ENCODE measurements at places on chromosomes 13 and 19.

DNA sequence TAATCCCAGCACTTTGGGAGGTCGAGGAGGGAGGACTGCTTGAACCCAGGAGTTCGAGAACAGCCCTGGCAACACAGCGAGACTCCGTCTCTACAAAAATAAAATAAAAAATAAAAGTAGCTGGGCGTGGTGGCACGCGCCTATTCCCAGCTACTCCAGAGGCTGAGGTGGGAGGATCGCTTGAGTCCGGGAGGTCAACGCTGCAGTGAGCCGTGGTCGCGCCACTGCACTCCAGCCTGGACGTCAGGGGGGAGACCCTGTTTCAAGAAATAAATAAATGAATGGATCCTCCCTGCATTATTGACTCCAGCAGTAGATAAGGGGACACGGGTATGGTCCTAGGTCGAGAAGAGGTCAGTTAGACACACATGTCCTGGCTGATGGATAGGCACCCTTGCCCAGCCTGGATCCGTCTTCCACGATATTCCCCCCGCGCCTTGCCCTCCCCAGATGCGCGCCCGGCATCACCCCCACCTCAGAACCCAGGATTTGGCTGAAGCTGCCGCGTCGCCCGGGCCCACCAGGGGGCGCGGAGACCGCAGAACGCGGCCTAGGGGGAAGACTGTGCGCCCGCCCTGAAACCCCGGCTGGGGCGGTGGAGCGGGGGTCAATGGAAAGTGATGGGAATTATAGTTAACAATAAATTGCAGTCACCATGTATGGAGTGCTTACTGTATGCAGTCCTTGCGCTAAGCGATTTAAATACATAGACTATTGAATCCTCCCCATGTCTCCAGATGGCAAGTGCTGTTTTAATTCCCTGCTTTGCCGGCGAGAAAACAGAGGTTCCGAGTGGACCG lies 2.1 kb upstream of the HOOK2 start:
- peak; percentile 63 for DNase-seq

DNA sequence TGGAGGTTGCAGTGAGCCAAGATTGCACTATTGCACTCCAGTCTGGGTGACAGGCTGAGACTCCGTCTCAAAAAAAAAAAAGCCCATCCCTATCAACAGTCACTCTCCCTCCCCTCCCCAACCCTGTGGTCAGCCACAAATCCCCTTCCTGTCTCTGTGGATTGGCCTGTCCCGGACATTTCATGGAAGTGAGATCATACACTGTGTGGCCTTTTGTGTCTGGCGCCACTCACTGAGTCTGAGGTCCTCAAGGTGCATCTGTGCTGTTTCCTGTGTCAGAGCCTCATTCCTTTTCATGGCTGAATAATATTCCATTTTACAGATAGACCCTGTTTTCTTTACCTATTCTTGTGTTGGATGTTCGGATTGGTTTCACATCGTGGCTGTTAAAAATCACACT lies 149.5 kb downstream of the PTPRS start:
- no peak for DNase-seq

DNA sequence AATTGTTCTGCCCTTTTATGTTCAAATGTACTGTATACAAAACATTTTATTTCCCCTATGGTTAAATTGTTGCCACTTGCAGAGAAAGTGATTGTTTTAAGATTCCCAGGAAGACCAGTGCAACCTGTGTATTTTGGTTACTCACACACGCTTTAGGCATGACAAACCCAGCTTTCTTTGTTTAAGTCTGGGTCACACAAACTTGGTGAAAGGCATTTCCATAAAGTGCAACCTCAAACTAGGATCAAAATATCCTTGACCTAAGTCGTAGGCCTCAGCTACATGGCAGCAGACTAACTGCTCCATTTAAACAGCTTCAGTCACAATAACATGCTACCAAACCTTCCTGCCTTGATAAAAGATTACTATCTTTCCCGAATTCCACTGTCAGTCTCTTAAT lies 639.0 kb upstream of the PRR20A start:
- no peak for DNase-seq

GRCh38 chr13:68982961-68983619 lies 1124.5 kb upstream of the ATXN8OS start:
- no peak for DNase-seq

- DNase-seq = no peak
Measured at GRCh38 chr13:23183292-23183691, 2.5 kb downstream of the SGCG start.

DNA sequence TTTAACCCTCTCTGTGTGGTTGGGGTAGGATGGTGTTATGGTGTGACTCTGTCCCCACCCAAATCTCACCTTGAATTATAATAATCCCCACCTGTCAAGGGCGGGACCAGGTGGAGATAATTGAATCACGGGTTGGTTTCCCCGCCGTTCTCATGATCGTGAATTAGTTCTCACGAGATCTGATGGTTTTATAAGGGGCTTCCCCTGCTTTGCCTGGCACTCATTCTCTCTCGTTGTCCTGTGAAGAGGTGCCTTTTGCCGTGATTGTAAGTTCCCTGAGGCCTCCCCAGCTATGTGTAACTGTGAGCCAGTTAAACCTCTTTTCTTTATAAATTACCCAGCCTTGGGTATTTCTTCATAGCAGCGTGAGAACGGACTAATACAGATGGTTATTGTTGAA lies 68.8 kb downstream of the ARHGEF7 start:
- no peak for DNase-seq

GRCh38 chr13:71290963-71291841 lies 575.8 kb downstream of the DACH1 start:
- DNase-seq = no peak

DNA sequence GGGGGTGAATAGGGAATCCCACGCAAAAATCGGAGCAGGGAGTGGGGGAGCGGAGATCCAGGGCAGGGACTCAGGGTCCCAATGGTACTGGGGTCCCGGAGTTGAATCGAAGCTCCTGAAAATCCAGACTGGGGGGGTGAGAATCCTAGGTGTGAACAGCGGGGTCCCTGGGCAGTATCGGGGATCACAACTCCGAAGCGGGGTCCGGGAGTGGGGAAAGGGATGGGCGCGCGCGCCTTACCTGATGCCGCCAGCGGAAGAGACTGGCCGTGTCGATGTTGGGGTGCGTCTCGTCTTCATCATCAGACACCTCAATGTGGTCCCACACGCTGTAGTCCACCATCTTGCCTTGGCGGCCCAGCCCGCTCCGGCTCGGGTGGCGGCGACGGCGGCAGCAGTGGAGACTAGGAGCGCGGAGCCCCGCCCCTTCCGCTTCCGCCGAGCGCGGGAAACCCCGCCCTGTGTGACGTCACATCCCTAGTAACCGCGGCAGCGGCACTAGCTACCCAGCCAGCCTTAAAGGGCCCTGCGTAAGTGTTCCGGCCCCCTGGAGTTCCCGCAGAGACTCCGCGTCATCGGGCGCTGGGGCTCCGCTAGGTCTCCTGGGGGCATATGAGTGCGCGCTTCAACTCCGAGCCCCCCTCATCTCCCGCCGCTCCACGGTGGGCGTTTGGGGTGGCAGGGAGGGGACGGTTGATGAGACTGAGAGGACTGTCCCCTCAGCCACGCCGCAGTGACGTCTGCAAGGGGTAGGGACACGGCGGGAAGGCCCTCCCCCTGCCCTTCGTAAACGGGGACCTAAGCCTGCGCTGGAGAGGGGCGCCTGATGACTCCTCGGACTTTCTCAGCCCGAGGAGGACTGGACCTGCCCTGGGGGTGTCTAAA lies at the start of gene CDC37:
Gene CDC37, minus strand, starts transcription at position 406 of the 885 bp plus-strand sequence. Its CDS starts 63 bp downstream, at position 343.
- DNase-seq = peak; percentile 98

GRCh38 chr13:110445722-110446574 lies 115.6 kb downstream of the RAB20 start:
- no peak for DNase-seq

DNA sequence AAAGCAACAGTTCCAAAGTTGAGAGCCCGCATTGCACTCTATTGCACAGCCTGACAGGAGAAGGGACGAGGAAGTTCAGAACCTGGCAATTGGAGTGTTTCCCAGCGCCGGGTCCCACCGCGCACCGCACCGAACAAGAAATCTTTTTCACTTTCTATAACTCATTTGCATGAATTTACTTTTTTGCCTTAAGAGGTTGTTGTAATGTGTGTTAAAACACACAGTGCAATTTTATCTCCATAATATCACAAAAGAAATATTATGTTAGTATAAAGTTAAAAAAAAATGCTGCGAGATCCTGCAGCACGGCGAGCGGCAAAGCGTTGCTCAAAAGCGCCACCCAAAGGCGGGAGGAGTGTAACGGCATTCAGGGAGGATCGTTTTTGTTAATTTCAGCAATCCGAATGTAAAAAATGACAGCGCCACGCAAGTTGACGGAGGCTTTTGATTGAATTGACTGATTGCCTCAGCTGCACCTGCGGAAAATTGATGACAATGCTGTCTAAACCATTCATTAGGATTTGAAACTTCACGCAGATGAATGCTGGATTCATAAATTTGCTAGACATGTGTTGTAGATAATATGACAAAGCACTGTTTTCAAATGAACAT lies 303.6 kb upstream of the ZNF507 start:
- no peak for DNase-seq

DNA sequence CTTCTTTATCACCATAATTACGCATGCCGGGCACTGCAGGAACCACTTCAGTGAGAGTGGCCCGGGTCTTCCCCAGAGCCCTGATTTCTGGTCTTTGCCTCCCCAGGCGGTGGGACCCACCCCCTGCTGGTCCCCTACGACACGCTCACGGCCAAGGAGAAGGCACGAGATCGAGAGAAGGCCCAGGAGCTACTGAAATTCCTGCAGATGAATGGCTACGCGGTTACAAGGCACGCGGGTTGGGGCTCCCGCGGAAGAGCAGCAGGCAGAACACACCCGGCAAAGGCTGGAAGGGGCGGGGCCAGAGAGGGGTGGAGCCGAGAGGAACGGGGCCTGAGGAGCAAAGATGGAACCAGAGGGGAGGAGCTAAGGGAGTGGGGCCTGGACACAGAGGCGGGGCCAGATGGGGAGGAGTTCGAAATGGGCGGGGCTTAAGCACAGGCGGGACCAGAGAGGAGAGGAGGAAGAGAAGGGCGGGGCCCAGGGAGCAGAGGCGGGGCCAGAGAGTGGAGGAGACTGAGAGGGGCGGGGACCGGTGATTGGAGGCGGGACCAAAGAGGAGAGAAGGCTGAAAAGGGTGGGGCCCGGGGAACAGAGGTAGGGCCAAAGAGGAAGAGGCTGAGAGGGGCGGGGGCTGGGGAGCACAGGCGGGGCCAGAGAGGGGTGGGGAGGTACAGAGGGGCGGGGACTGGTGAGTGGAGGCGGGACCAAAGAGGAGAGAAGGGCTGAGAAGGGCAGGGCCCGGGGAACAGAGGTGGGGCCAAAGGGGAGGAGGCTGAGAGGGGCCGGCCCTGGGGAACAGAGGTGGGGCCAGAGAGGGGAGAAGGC lies 73.4 kb downstream of the RYR1 start:
- peak; percentile 95 for DNase-seq

- DNase-seq = peak; percentile 49
Measured at GRCh38 chr19:39237200-39238184, 7.3 kb downstream of the IFNL3 start.

GRCh38 chr19:45263013-45263412 lies 11.9 kb downstream of the MARK4 start:
- no peak for DNase-seq

DNA sequence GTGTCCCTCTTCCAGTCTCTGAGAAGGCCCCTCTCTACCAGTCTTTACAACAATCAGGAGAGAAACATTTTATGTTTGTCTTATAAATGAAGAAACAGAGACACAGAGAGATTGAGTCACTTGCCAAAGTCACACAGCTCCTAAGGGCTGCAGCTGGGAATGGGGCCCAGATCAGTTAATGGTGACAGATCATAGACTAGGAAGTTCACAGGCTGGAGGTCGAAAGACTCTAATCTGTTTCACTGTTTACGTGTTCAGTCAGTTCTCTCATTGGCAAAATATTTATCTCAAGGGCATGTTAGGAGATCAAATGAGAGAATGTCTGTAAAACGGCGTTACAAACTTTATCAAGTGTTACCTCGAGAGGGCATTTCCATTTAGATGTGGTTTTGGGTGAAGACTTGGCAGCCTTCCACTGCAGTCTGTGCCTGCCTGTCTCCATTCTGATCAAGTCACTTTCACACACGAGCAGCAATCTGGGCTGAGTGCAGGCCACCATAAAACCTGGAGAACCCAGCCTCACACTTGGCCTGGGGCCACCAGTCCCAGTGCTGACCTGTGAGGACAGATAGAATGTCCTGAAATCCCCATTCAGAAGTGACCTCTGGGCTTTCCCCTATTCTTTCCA lies 65.1 kb downstream of the SIAH3 start:
- DNase-seq = no peak

DNA sequence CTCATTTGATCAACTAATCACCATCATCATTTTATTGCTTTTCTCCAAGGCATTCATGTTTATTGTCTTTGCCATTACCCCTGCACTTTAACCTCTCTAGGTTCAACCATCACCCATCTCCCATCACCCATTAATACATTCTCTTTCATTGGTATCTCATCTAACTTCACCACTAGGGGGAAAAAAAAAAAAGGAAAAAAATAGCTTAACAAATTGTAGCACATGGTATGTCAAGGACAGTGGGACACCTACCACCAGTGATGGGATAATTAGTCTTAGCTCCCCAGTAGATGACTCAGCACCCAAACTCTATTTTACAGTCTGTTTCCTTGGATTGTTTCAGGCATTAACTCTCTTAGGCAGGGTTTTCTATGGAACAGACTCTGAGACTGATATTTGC lies 1770.2 kb upstream of the MIR17HG start:
- no peak for DNase-seq

DNA sequence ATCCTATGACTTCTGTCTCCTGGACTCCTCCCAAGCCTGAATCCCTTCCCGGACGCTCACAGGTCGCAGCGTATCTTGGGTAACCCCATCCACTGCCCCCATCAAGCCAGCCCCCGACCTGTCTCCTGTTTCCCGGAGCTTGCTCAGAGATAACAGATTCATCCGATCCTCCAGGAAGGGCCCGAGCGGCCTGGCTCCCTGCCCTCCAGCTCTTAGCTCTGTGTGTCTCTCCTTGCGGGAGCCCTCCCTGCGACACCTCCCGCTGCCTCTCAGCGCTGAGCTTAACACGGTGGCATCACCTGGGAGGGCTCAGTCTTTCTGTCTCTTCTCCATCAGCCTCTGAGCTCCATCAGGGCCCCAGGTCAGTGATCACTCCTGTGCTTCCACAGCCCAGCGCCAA lies 4.3 kb upstream of the TMEM255B start:
- no peak for DNase-seq

- DNase-seq = no peak
Measured at GRCh38 chr19:56133858-56134653, 7.0 kb upstream of the ZNF444 start.

- DNase-seq = peak; percentile 75
Measured at GRCh38 chr19:3987619-3988371, 2.5 kb upstream of the EEF2 start.

DNA sequence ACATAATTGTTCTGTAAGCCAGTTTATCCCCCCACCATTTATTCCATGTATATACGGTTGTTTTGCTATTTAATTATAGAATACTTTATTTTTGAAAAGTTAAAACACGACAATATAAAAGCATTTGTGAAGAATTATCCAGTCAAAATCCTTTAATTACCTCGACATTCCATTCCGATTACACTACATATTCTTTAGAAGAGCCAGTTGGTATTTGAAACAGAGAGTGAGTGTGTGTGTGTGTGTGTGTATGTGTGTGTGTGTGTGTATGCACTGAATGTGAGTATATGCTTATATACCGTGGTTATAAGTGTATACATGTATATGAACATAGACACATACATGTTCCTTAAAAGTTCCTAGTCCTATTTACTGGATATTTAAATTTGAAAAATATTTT lies 87.8 kb upstream of the KLF5 start:
- no peak for DNase-seq
